ENCODE measurements at places on chromosomes 4 and X. TPM values are rescaled to one million over a fixed set of nuclear protein-coding genes. Genes with fewer than 3 reads are reported as not detected.

SGMS2 gene
- 67.0 TPM for total RNA-seq

DTHD1 gene
- not detected for total RNA-seq

CENPI gene
- total RNA-seq = 2.8 TPM

MAOB gene
- total RNA-seq = 0.28 TPM

CT45A1 gene
- total RNA-seq = not detected

ERCC6L gene
- 0.28 TPM for total RNA-seq

Data from smooth muscle cell of bladder (primary cell).